ENCODE measurements at places on chromosomes 12 and 14.

DNA sequence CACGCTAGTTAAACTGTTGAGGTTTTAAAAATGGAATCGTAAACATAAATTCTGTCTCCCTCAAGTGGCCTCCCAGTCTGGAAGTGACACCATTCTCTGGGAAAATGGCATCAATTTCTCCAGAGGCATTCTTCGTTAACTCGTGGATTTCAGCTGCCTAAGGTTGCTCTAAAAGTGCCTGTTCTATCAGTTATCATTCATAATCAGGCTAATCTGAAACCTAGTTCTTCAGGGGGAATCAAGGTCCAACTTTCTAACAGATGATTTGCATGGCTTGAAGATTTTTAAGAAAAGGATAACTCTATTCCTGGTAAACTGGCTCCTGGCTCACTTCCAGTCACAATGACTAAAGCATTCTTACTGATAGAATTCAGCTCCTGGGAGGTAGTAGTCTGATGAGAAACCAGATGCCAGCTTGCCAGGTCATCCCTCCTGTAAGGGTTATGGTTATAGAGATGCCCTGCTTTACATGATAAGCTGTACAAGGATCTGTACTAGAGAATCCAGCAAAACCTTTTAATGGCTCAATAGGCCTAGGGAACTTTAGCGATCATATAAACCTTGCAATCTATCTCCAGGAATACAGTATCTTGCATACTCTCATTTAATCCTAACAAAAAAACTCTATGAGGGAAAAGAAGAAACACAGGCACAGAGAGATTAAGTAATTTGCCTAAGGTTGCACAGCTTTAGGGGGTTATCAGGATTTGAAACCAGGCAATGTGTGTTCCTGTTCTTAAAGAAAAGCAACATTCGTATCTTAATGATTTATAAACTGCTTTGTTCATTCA, 1.5 kb downstream of the L3HYPDH start:
- no peak for DNase-seq

DNA sequence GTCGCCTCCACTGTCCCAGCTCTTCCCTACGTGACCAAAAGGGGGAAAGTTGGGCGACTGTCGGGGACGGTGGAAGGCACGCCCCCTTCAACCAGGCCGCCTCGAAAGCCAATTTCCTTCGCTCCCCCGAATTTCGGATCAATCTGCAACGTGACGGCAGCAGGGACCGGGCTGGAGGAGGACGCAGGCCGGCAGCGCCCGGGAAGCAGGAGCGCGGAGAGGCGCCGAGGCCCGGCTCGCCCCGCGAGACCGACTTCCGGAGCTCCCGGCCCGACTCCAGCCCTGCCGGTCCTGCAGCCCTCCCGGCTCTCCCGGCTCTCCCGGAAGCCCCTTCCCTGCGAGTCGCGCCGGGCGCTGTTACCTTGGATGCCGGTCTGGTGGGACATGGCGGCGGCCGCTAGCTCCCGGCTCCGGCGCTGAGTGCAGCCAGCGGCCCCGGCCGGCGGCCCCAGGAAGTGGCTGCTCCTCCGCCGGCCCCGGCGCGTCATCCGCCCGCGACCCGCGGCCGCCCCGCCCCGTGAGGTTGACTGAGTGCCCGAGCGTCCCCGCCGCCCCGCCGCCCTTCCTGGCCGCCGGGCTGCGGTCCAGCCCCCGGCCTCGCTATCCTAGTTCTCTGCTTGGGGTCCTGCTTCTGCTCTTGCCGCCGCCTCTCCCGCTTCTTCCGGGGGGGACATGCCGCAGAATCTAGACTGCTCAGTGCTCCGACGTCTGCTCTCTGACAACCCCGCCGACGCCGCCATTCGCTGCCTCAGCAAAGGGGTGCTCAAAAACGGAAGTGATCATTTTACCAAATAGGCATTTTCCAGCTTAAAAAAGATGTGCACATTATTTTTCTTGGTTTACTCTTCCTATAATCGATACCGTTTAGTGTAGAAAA, at the start of gene TWF1:
Gene TWF1 (minus strand): TSS at position 458 of the 877 bp plus-strand sequence. CDS start 72 bp downstream, at position 386.
- no peak for DNase-seq

GRCh38 chr14:104072586-104072985, 12.9 kb upstream of the ASPG start:
- DNase-seq, result no peak

GRCh38 chr12:93892423-93893268, 215.5 kb downstream of the CRADD start:
- DNase-seq, result no peak

GRCh38 chr14:94775871-94776210, 5.9 kb upstream of the GSC start:
- no peak for DNase-seq

DNA sequence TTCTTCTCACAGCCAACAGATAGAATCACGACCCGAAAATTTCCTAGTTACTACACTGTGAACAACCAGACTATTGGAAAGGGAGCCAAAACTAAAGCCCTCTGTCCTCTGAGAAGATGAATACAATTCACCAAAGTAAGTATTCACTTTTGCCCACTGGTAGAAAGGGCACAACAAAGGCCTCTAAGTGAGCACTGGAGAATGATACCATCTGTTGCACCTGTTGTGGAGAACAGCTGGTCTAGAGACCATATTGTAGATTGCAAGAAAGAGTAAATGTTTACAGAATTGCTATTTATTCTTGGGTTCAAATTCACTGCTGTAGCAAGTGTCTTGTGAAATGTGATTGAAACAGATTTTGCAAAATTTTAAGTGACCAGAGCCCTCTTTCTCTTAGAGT, 46.9 kb upstream of the ANO6 start:
- no peak for DNase-seq

DNA sequence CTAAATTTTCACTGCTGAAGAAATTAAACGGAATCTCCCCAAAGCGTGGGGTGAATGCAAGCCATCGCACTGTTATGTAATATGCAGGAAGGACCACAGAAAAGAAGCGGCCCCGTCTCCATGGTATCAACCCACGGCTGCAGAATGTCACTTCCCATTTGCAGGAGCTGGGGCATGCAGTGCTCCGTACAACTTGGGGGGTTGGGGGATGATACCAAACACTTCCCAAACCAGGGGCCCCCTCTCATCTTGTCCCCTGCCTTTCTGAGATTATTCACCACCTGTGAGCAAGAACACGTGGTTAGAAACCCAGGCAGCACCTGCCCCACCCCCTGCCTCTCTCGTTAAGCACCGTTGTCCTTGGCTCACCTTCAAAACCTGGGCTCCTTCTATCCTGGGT, 505.1 kb upstream of the TMEM132C start:
- peak; percentile 37 for DNase-seq

DNA sequence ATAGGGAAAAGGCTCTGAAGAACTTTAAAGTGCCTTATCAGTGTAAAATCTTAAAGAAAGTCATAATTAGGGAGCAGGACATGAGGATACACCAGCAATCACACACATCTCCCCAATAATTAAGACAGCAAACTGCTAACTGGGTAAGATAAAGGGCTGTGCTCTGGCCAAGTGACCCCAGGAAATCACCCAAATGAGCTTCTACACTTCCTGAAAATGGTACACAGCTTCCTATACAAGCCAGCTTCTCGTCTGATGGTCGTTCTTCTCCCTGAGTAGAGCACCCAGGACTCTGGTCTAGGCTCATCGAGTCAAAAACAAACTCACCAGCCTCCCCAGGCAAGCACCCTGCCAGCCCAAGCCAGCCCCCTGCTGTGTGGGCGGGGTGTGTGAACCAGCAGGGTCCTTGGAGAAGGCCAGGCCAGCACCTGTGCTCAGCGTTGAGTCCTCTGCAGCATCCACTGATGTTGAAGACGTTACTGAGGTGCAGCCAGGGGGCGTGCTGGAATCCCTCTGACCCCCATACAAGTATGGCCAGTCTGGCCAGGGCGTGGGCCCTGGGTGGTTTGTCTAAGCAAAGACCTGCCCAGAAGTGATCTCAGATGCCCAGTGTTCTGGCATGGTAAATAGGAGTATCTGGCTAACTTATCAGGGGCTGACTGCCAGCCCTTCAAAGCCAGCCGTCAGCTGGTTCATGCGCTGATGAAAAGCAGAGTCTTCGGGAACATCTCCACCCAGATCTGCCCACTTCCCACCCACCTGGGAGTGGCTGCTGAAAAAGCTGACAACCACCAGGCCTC, 41.4 kb downstream of the ACTN1 start:
- DNase-seq, result no peak

- no peak for DNase-seq
These were observed 88.3 kb downstream of the RPS29 start for GRCh38 chr14:49497725-49498348.

GRCh38 chr12:65152012-65152411, 17.4 kb upstream of the LEMD3 start:
- no peak for DNase-seq

DNA sequence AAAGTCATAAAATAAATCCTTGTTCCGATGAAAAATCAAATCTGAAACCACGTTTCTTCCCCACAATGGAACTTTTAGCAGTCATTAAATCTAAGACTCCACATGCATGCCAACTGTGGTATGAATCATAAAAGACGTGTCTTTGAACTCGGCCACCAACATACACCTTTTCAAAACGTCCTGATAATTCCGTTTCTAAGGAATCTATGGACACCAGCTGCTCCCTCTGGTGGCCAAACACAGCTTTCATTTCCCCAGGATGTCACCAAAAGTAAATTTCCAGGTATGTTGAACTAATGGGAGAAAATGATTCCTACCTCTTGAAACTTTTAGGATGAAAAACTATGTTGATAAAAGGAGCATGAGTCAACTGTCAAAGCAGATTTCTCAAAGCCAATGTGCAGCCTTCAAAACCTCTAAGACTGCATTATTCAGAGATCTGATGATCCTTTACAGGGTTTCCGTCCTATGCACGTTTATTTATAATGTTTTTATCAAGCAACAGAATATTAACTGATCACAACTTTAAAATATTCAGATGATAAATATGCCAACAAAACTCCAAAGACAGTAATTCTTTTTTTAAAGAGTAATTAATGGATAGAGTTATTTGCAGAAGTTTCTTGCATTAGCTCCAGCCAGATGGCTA, 96.2 kb downstream of the CIT start:
- peak; percentile 15 for DNase-seq

GRCh38 chr14:31243860-31244259, 36.3 kb upstream of the HECTD1 start:
- DNase-seq, result no peak

DNA sequence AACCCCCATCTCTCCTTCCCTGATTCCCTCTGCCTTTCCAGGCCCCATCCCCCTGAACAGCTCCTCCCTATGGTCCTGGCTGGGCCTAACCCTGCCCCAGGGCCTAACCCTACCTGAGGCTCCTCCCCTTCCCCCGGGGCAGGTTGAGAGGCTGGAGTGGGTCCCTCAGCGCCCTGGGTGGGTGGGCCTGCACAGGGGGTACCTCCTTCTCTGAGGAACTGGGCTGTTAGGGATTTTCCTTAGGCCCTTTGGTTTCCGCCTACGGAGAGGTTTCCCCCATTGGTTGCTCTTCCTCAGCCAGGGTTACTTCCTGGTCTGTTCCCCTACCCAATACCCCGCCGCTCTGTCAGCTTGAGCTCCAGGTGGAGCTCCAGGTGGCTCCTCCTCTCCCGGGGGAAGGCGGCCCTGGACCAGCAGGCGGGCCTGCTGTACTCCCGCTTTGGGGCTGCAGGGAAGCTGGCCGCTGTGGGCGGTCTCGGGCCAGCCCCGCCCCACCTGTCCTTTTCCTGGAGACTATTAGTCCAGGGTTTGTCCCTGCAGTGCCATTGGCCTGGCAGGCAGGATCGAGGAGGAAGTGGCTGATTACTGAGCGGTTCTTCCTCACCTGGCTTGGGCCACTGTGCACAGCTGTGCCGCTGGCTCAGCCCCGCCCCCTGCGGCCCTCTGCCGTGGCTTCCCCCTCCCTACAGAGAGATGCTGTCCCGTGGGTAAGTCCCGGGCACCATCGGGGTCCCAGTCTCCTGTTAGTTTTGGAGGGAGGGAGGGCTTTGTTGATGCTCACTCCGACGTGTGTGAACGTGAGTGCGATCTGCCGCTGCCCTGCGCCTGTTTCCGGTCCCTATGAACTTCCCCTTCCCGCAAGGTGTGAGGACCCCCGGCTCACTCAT, 2.5 kb downstream of the C12orf57 start:
- no peak for DNase-seq

GRCh38 chr14:91964724-91965123, 17.2 kb upstream of the FBLN5 start:
- DNase-seq, result no peak

DNA sequence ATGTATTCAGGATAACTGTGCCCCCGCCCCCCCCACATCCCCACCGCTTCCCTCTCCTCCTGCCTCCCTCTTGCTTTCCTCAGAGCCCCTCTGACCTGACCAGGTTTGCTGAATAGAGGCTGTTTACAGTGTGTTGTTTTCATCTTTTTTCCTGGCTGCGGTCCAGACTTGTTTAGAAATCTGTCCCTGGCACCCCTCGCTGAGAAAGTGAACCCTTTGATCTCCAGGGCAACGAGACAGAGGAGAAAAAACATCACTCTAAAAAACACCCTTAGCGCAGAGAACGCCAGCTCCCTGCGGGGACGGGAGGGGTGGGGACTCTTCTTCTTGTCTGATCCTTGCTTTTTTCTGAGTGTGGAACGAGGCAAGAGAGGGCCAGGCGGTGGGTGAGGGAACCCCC, 22.5 kb downstream of the SDS start:
- no peak for DNase-seq

DNA sequence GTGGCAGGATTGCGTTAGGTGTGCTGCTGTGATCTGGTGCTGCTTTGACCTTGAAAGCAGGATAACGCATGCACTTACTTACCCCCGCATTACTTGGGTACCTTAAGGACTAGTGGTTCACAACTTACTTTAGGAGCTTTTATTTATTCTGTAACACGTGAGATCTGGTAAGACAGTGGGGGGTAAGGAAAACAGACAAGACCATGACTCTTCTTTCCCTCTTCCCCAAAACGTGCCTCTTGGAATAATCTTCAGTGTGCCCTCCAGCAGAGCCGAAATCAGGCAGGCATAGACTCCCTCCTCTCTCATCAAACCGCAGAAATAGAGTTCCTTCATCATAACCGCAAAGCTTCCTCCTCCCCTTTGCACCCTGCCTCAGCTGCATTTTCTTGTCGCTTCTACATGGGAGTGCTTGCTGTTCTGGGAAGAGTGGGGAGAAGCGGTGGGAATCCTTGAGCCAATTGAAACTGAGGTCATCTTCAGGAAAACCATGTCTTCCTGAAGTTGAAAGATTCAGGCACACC, 43.4 kb downstream of the RAD52 start:
- DNase-seq, result no peak

GRCh38 chr14:51024377-51024776, 70.5 kb downstream of the TRIM9 start:
- DNase-seq, result no peak

GRCh38 chr12:101047652-101048051, 162.4 kb downstream of the SLC5A8 start:
- DNase-seq, result no peak

GRCh38 chr12:27237790-27238771, 6.0 kb upstream of the STK38L start:
- DNase-seq, result no peak

DNA sequence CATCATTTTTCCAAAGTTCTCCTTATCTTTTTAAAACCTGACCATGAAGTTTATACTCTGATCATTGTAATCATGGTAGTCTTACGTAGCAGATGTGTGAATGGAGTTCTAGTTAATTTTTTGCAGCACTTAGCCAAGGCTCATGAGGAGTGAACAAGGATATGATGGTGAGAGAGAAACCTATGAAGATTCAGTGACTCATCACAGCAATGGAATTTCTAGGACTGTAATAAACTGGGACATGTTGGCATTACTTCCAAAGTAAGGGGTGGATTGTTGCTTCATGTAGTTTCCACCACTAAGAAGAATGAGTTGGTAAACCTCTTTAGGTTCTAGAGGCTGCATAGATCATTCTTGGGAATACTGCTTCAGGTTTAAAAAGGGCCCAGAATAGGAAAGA, 102.7 kb downstream of the LRRIQ1 start:
- no peak for DNase-seq

GRCh38 chr12:107668320-107669098, 17.1 kb upstream of the PWP1 start:
- DNase-seq, result no peak
